ENCODE measurements at places on chromosomes 5 and 9.

DNA sequence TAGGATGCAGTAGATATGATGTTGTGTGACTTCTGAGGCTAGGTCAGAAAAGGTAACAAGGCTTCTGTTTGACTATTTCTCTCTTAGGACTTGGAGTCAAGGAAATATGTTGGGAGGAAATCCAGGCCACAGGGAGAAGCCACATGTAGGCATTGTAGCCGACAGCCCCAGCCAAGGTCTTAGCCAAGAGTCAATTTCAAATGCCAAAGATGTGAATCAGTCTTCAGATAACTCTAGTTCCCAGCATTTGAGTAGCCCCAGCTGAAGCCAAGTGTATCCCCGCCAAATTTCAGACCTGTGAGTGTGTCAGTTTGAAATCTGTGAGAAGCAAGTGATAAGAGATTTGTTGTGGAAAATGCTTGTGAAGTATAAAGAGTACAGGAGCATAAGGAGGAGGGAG lies 38.1 kb upstream of the ISL1 start:
- DNase-seq, result no peak

- DNase-seq, result no peak
Observed at GRCh38 chr5:76617675-76618074, 5.5 kb downstream of the F2RL2 start.

DNA sequence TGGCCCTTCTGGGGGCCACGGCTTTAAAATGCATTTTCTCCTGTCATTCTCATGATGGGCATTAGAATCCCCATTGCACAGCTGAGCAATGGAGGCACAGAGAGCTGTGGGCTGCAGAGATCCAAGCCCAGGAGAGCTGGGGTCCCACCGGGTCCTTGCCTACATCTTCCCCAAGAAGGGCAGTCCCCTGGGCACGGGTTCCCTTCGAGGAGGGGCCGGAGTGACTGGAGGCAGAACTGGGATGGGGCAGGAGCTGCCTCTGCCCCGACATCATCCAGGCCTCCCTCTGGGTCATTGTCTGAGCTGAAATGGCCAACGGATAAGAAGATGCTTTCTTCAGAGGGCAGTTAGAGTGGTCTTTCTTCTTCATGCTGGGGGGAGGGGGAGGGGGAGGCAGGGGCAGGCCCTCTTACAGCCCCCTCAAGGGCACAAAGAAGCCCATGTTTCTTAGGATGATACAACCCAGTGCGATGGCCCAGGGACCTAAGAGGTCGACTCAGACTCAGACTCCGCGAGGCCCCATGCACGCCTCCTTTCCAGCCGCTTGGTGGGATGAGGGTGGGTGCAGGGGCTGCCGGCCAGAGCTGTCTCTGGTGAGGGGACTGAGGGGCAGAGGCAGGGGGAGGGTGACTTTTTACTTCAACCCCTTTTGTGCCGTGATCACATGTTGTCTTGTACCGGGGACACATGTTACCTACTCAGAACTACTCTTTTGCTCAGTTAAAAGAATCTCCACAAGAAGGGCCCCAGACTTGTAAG lies 112.4 kb upstream of the IRX2 start:
- DNase-seq, result no peak

DNA sequence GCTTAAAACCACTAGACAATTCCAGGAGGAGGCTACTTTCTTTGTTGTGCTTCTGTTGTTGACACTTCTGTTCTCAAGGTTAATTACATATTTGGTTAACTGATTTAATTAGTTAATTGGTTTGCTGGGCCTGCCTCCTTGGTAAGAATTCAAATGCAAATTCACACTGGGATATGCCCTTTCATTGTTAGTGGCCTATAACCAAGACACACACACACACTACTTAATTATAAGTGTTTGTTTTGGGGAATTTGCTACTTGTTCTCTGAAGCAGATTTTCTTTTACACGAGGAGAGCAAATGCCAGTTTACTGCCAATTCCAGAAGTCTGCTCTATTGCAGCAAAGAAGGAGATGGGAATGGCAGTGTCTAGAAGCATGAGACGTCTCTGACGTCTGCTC lies 101.6 kb upstream of the BASP1 start:
- DNase-seq, result no peak

- no peak for DNase-seq
Observed at GRCh38 chr9:104121022-104121421, 26.9 kb downstream of the SMC2 start.

GRCh38 chr9:4583001-4583400 lies 79.1 kb upstream of the PLPP6 start:
- no peak for DNase-seq

DNA sequence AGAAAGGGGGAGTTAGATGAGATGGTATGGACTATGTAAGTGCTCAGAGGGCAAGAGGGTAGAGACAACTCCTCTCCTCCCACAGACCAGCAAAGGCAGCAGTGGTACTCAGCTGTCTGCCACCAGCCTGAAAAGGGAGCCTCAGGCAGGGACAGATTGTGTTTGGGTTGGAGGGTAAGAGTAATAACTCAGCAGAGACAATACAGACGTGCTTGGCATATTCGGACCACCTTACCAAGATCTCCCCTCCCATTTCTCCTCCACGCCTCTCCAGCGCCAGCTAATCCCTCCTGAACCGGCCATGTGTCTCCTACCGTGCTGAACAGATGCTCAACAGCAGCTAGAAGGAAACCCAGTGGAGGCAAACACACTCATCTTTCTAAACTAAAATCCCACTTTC lies 180.8 kb downstream of the ASTN2 start:
- no peak for DNase-seq

DNA sequence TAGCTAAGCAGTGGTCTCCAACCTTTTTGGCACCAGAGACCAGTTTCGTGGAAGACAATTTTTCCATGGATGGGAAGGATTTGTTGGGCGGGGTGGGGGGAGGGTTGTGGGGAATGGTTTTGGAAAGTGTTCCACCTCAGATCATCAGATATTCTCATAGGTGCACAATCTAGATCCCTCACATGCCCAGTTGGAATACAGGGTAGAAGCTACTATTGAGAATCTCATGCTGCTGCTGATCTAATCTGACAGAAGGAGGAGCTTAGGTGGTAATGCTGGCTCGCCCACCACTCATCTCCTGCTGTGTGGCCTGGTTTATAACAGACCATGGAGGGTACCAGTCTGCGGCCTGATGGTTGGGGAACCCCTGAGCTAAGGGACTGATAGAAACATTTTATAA lies 662.7 kb upstream of the RGMB start:
- DNase-seq, result no peak

GRCh38 chr5:100902440-100903038 lies 543 bp downstream of the ST8SIA4 start:
- DNase-seq, result no peak

Measured in stimulated activated CD4-positive, alpha-beta T cell treated with anti-CD3 and anti-CD28 coated beads, Interleukin-2, amount 100 ng/mL, for 48 hours (primary cell).